ENCODE measurements at places on chromosomes 6 and 20.

GRCh38 chr20:9068233-9068801, 570 bp upstream of the PLCB4 start:
- DNase-seq: no peak

- no peak for DNase-seq
Observed at GRCh38 chr6:116633685-116634084, 17.4 kb downstream of the RSPH4A start.

GRCh38 chr20:14355791-14356190, 18.4 kb upstream of the FLRT3 start:
- no peak for DNase-seq

GRCh38 chr20:20442466-20442865, 74.6 kb downstream of the INSM1 start:
- DNase-seq: no peak

GRCh38 chr6:85121158-85121557, 328.7 kb upstream of the NT5E start:
- no peak for DNase-seq
